ENCODE measurements at places on chromosomes 2 and 18.

GRCh38 chr2:160028431-160029269 lies 33.8 kb downstream of the PLA2R1 start:
- DNase-seq = no peak

GRCh38 chr2:124039762-124040291 lies 14.7 kb downstream of the CNTNAP5 start:
- DNase-seq = peak; percentile 68

GRCh38 chr2:604854-605524 lies 72.2 kb downstream of the TMEM18 start:
- DNase-seq = no peak

- no peak for DNase-seq
These were observed 150.3 kb upstream of the MMADHC start for GRCh38 chr2:149737896-149738295.

DNA sequence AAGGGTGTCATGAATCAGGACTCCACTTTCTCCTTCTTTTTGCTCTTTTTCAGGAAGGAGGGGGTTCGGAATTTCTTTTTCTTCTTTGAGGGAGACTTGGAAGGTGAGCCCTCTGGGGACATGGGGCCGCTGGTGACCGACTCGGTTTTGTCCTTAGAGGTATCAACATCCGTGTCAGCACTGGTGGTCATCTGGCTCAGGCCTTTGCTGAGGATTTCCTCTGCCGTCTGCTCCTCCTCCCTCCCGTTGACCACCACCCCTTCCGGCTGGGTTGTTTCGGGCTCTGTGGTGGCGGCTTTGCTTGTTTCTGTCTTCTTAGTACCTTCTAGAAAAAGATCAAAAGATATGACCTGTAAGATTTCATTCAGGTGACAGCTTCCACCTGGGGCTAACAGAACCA lies 104.6 kb downstream of the ADD2 start:
- no peak for DNase-seq

DNA sequence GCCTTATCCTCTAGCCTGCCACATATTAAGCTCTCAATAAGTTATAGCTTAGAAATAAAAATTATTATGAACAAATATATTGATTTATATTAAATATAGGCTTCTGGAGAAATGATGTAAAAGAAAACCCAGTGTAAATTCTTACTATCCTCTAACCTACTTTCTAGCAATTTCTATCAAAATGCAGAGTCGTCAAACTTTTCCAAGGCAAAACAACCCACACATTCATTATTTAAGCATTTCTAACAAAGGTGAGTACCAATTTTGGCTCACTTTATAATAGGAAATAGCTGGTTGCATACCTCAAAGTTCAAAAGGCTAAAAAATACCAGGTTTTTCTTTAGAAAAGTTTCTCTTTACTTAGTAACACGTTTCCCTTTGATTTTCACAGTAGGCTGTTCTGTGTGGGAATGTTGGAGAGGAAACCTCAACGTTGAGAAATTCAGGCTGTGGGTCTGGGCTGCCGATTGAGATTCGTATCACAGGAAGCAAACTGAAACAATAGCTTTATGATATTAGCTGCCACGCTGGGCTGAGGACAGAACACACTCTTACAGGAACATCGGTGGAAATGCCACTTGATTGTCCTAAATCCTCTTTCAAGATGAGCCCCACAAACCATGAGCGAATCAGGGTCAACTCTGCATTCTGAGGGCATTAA lies 53.0 kb downstream of the EPAS1 start:
- no peak for DNase-seq

GRCh38 chr2:139885921-139886498 lies 1105.8 kb upstream of the NXPH2 start:
- DNase-seq = no peak

DNA sequence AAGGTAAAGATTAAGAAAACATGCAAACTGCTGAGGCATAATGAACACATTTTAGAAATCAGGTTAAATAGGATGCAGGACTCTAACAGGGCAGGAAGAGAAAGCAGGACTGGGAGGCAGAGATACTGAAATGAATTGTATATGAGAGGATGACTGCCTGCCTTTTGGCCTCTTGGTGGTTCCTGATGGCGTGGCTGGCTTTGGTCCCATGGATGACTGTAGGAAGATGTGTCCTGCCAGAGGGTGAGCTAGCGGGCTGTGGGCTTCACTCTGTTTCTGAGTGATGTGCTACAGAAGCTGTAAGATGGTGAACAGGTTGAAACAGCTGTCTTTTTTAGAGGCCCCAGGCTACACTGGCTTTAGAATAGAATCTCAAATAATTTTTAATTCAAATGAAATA lies 517.0 kb downstream of the SLC4A3 start:
- no peak for DNase-seq

DNA sequence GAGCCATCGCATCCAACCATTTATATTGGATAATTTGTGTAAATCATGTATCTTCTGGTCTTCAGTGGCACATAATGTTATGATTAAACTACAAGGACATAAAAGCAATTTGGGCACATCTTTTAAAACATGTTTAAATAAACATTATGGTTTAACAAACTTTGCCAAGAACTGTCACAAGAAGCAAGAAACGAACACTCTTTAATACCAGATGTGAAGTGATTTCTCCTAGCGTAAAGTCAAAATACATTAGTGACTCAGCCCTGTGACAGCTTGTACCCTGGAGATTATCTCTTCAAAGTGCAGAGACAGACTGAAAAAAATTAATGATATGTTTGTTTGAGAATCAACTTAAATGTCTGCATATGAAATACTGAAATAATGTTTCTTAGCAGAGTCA lies 39.9 kb downstream of the DSEL start:
- no peak for DNase-seq

DNA sequence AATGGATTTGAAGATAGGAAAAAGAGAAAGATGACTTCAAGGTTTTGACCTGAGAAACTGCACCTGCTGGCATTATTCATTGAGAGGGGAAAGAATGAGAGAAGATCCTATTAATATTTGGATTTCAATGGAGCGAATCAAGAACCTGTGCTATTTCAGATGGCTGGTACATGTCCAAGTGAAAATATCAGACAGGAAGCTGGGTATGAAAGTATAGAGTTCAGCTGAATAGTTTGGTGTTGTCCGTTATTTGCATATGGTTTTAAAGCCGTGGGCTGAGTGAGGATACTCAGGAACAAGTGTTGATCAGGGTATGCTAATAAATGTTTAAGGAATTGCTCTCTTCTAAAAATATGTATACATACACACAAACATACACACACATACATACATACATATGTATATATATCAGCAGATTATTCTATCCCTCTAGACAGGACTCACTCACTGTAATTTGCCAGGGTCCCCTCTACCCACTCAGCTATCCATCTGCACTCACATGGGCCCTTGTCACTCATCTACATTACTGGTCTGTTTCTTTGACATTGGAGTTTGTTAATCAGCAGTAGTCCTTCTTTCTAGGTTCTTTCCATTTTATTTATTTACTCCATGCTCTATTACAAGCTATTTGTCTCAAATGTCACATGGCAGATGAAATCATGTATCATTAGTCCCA lies 33.9 kb upstream of the IKZF2 start:
- DNase-seq = no peak

GRCh38 chr2:124328397-124328796 lies 303.3 kb downstream of the CNTNAP5 start:
- DNase-seq = no peak

- no peak for DNase-seq
These were observed 11.5 kb downstream of the ITGA6 start for GRCh38 chr2:172438741-172439508.

DNA sequence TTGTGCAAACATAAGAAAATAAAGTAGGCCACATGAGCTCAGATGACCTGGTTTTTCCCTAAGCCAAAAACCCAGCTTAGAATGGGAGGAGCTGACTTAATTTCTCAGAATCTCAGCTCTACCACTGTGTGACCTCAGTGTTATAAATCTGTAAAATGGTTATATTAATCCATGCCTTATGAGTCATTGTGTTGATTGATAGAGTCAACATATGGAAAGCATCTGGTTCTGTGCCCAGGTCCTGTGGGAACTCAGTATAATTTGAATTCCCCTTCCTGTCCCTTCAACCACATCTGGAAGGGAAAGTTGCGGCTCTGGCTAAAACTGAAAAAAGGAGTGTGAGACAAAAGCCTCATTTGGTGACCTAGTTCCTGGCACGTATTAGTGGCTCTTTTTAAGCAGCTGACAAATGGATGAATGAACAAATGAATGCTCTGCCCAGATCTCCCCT lies 25.7 kb downstream of the TMEM177 start:
- DNase-seq = no peak

- no peak for DNase-seq
These were observed 70.8 kb upstream of the NOSTRIN start for GRCh38 chr2:168731616-168732015.

GRCh38 chr2:42245396-42245795 lies 76.2 kb downstream of the EML4 start:
- no peak for DNase-seq

DNA sequence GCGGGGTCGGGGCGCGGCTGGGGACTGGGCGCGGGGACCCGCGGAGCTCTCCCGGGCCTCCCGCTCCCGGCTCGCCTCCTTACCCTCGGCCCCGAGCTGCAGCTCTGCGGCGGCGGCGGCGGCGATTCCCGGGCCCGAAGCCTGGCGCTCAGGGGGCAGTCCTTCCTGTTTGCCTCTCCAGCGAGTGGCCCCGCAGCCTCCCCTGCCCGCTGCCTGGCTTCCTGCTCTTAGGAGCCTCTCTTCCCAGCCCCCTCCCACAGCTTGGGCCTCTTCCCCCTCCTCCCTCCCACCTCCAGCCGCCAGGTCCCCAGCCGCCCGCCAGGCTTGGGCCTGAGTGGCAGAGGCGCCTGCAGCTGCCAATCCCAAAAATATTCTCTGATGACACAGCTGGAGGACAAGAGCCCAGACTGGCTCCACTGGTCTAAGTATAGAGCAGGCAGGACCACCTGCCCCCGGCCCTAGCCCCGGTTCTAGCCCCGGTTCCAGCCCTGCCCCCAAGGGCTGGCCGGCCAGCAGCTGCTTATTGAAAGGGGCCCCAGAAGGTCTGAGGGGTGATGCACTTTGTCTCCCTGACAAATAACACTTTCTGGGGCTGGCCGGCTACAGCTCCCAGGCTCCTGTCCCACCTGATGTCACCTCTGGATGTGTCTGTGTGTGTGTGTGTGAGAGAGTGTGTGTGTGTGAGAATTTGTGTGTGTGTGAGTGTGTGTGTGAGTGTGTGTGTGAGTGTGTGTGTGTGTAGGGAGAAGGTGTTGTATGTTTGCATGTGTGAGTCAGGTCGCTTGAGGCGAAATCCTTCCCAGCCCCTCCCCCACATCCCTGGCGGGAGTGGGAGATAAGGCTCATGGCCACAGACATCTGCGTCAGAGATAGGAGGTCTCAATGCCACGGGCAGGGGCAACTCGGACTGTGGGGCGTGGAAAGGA lies at the start of gene OBSL1:
TSS of gene OBSL1 (minus strand) at position 229 of the 926 bp plus-strand sequence. CDS start 307 bp downstream, outside the sequence.
- peak; percentile 68 for DNase-seq

GRCh38 chr2:124755386-124755785 lies 730.3 kb downstream of the CNTNAP5 start:
- DNase-seq = no peak

DNA sequence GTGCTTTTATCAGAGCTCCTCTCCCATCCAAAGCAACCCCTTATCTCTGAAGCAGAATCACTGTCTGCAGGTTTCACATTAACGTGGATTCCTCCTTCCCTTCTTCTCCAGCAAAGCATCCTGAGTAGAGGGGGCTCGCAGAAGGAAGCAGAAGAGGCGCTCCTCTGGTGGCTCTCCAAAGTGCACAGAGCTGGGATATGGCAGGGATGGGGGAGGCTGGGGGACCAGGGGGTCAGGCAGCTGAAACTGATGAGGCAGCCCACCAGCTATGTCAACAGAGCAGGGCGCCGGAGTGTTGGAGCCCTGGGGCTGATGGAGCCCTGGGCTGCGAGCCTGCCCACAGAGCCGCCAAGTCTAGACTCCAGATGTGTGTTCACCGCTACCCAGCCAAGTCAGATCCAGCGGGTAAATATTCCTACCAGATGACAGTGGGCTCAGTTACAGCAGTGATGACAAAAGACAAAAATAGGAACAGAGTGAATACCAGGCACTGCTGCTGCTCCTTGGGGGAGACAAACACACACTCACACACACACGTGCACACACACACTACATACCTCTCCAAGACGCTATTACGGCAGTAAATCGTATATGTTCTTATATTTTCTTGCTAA lies 678.3 kb upstream of the ID2 start:
- DNase-seq = peak; percentile 30

DNA sequence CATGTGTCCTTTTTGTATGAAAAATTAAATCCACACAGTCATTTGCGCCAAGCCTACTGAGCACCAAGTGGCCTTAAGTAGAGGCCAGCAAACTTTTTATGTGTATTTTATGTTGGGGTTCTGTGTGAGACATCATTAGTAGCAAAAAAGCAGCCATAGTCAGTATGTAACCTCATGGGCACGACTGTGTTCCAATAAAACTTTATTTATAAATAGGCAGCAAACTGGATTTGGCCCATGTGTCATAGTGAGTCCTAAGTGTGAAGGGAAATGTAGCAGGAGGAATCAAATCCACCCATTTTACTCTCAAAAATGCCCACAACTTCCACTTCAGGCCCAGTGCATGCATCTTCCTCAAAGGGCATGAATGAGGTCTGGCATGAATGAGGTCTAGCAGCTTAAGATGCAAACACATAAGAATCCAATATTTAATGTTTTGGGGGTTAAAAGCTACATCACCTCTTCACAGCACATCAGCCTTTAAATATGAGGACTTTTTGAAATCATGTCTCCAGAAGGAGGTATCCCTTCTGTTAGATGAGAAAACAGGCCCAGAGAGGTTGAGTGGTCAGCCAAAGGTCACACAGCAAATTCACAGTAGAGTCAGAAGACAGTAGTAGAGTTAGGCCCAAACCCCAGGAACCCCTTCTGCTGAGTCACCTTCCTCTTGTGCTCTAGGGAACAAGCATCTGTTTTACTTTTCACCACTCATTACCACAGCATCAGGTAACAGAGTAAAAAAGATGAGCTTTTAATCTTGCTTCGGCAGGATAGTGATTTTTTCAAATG lies 45.6 kb downstream of the MREG start:
- no peak for DNase-seq

DNA sequence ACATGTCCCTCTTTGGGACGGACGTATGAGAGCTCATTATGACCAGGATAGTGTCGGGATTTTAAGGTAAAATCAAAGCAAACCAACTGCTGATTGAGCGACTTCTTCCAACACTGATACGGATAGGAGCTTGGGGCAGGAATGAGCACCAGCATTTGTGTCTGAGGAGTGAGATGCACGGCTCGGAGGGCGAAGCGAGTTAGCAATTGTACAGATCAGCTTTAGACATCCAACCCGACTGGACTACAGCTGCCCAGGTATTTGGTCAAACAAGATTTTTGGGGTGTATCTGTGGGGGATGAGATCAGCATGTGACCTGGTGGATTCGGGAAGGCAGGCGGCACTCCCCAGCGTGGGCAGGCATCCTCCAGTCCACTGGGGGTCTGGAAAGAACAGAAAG lies 76.1 kb downstream of the NDUFA10 start:
- no peak for DNase-seq

GRCh38 chr2:9473308-9473984 lies 905 bp upstream of the IAH1 start:
- DNase-seq = no peak

DNA sequence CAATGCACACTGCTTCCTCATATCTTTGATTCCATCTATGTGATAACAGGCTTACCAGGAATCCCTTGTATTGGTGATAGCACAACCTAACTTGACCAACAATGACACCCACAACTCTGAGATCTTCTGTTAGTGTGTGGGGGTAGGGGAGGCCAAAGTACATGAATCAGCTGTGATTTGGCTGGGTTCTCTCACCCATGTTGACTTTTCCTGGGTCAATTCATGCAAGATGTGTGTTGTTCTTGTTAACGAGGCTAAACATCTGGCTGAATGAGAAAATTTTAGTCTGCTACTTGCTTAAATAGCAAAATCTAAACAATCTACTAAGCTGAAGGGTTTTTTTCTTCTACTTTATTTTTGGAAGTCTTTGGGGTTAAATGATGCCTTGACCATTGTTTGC lies 341.2 kb upstream of the SLC14A2 start:
- DNase-seq = no peak
